ENCODE measurements at places on chromosomes 12 and 14.

- no peak for DNase-seq
Measured at GRCh38 chr12:110739894-110740293, 2.8 kb downstream of the PPP1CC start.

DNA sequence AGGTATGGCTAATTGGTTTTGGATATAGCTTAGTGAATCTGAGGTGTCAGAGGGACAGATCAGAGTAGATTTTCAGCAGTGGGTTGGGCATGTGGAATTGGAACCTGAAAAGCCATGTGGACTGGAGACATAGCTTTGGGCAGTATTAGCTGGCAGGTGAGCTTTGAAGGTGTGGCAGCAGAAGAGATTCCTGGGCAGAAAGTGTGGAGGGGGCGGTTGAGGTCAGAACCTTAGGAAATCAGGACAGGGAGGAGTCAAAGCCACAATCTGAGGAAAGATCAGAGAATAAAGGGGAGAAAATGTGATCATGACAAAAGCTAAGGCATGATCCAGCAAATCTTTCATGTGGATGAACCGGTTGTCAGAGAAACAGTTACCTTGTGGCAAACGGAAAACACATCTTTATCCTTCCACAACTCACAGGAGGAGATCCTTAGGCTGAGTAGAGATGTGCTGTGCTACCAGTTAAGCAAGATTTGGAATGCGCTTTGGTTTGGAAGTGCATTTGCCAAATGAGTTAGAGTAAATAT lies 56.4 kb downstream of the PTGER2 start:
- no peak for DNase-seq

DNA sequence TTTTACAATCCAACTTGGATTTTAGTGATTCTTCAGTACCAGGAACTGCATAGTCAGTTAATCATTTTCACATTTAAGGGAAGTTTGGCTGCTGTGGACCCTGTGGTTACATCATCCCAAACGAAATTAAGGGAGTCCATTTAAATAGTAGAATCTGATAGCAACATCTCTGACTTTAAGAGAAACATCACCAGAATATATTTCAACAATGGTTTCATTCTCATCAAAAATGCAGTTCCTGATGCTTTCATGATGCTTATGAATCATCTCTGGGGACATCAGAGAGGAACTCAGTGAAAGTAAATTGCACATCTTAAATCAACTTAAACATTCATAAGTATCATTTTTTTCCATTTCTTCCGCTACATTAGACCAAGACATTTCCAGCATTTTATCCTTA lies 1170.7 kb downstream of the FSCB start:
- no peak for DNase-seq

GRCh38 chr14:54680651-54681050 lies 113.7 kb downstream of the SAMD4A start:
- no peak for DNase-seq

DNA sequence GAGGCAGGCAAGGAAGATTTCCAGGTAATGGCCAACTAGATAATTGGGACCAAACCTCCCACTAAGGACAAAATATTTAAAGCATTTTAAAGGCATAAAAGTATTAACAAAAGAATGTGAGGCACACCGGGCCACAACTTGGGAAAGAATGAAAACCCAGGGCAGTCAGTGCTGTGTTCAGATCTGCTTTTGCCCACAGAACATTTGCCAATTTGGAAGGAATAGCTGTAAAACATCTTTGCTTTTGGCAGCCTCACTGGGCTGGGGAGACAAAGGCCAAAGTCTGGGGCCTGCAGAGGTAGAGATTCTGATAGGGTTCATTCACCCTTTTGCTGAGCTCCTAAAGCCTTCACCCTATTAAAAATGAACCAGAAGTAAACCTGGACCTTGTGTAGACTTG lies 82.3 kb downstream of the SYNE3 start:
- DNase-seq, result no peak

DNA sequence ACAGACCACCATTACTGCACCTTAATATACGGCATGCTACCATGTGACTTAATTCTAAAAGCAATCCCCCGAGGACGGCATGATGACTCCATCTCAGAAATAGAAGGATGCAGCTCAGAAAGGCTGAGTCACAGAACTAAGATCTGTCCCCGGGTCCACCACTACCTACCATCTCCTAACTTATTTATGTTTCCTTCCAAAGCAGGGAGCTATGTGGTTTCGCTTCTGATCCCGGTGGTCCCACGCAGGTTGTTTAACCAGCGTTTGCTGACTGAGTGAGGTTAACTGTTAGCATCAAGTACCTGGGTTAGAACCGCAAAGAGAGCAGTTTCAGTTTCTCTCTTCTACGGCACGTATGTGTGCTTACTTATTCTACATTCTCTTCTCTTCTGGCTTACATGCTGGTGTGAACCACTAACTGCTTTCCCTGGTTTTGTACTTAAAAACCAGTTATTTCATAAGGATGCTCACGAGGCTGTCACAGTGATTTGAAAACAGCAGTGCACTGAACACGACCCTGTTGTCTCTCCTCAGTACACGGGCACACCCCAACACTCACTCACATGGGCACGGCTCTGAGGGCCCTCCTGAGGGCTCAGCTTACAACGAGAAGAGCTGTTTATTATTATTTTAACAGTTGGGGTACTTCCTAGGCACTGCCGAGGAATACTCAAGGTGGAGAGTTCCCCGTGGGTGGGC lies 66.7 kb downstream of the CCDC88C start:
- no peak for DNase-seq

DNA sequence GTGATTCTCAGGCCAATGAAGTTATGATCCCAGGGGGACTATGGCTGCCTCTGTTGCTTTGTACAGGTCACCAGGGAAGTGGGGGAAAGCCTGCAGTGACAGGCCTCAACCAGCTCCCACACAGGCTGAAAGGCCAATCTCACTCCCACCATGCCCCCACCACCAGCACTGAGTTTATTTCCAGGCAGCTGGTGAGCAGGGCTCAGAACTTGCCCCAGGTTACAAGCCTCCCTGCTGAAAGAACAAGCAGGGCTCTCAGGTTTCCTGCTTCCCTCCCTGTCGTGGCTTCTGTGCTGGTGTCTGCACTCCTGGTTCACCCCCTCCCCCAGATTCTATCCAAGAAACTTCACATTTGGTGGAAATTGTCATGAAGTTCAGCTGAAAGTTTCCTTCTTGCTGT lies 260.3 kb downstream of the CCDC59 start:
- DNase-seq, result no peak
